ENCODE measurements at places on chromosomes 16 and 17.

- H3K4me3 ChIP-seq: no peak overlapping the region
- peaks cover 47% of the 10 kb centered on the region for H3K4me1 ChIP-seq
Observed at GRCh38 chr16:85640254-85640558, 27.1 kb downstream of the GSE1 start.

DNA sequence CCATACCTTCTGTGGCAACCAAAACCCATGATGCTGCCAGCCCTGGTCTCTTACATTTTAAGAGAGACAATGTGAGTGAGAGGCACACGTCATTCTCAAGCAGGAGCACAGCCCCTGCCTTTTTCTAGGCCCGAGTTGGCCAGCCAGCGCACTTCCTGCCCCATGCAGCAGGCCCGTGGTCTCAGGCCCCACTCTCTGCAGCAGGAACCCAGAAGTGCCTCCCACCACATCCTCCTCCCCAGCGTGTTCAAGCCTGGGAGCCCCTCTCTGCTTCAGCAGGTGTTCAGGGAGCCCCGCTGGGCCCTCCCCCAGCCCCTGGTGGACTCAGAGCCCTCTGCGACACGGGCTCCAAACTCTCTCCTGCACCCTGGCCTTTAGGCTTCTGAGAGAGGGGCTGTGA is 30.5 kb downstream of the ITGAE start:
- H3K4me1 ChIP-seq: no peaks in the 10 kb centered on the region
- H3K36me3 ChIP-seq: no peaks in the 10 kb centered on the region
- no peaks in the 10 kb centered on the region for H3K27me3 ChIP-seq
- H3K4me3 ChIP-seq: no peak overlapping the region
- no peak for DNase-seq

GRCh38 chr16:17602678-17603077 is 131.9 kb upstream of the XYLT1 start:
- no peak for DNase-seq
- no peaks in the 10 kb centered on the region for H3K4me1 ChIP-seq
- no peaks in the 10 kb centered on the region for H3K27me3 ChIP-seq
- H3K27ac ChIP-seq: no peak overlapping the region

DNA sequence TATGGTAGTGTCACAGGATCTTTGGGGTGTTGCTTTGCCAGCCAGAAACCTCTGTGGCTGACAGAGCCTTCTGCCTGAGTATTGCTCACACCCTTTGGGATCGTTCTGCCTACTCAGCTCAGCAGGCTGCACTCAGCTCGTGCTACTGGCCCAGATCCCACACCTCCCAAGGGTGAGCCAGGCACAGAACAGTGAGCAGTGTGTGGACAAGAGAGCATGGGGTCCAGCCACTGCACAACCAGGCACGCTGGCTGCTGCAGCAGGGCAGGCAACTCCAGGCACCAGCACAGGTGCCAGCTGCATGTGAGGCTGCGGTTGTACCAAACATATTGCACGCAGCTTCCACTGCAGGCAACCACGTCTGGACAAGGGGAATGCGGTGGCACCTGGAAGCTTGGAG is 84.9 kb downstream of the CYB561 start:
- H3K4me3 ChIP-seq: no peak overlapping the region
- no peaks in the 10 kb centered on the region for H3K36me3 ChIP-seq
- no peak overlapping the region for H3K27ac ChIP-seq
- H3K4me1 ChIP-seq: no peaks in the 10 kb centered on the region
- peak; percentile 16 for DNase-seq

DNA sequence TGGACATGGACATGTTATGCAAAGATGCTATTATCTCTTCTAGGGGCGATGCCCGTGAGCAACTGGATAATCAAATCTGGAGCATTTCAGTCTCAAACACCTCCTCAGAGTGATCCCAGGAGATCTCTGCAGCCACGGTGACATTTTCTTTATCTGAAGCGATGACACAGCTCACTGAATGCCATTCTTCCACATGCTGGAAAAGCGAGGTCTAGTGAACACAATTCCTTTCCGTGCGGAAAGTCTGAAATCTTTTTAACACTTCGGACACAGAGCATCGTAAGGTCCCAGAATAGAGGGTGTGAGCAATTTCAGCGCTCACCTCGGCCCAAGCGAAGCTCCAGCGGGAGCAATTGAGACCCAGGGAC is 531 bp upstream of the HASPIN start:
- no peak for DNase-seq
- H3K27ac ChIP-seq: peak overlapping the region; percentile 78
- H3K4me1 ChIP-seq: peaks cover 14% of the 10 kb centered on the region

DNA sequence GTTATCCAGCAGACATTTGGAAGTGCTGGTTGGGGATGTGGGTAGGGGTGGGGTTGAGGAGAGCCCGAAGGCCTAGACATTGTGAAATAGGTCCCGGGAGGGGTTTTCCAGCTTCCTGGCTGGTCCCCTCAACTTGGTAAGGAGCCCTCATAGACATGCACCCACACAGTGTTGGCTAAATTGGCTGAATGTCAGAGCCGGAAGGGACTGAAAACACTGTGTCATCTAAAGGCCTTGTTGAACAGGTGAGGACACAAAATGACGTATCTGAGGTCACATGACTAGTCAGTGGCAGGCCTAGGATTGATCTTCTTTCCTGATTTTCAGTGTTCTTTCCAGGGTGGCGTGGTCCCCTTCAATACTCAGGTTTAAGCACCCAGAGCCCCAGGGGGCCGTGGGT is 27.6 kb downstream of the ITGB3 start:
- H3K4me1 ChIP-seq: peaks cover 75% of the 10 kb centered on the region
- peaks cover 15% of the 10 kb centered on the region for H3K36me3 ChIP-seq
- H3K4me3 ChIP-seq: no peak overlapping the region
- H3K27ac ChIP-seq: peak overlapping the region; percentile 99

GRCh38 chr17:78879635-78880186 is 23.3 kb downstream of the CEP295NL start:
- no peak overlapping the region for H3K4me3 ChIP-seq
- H3K4me1 ChIP-seq: peaks cover 12% of the 10 kb centered on the region
- no peaks in the 10 kb centered on the region for H3K36me3 ChIP-seq
- peak overlapping the region; percentile 73 for H3K27ac ChIP-seq
- H3K27me3 ChIP-seq: no peaks in the 10 kb centered on the region

Data from thyroid gland (tissue), 4 donors.